ENCODE measurements at places on chromosomes 16 and 17.

DNA sequence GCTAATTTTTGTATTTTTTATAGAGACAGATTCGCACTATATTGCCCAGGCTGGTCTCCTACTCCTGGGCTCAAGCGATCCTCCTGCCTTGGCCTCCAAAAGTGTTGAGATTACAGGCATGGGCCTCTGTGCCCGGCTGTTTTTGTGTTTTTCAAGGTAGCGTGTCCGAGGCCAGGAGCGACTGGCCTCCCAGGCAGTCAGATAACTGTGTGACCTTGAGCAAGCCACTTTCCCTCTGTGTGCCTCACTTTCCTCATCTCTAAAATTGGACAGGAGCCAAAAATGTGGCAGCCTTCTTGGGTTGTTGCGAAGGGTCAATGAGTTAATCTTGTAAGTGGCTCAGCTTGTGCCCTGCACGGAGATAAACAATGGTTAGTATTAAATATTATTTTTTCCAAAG lies 2.4 kb downstream of the ABCC1 start:
- no peak for DNase-seq

DNA sequence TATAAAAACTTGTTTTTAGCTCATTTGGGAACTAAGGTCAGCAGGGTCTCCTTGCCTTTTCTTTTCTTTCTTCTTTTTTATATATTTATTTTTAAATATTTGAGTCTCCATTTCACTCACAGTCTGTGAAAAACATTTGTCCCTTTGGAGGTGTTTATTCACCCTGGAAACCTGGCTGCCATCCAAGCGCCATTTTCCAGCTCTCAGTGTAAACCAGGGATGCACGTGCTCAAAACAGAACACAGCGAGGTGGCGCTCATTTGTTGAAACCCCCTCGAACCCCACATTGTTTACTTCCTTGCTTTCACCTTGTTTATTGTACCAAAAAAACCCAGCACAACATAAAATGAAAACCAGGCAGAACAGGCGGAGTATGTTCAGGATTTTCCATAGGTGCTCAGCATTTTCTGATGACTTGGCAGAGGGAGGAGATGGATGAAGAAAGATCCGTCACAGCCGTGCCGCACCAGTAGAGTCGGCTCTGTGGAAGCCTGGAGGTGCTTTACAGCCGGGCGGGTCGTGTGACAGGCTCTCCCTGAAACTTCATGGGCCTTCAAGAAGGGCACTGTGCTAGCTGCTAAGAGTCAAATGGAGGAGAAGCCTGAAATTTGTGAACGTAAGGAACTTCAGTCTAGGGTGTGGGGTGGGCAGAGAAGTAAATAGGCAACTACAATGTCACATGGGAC lies 284.4 kb downstream of the FOXL1 start:
- no peak for DNase-seq

DNA sequence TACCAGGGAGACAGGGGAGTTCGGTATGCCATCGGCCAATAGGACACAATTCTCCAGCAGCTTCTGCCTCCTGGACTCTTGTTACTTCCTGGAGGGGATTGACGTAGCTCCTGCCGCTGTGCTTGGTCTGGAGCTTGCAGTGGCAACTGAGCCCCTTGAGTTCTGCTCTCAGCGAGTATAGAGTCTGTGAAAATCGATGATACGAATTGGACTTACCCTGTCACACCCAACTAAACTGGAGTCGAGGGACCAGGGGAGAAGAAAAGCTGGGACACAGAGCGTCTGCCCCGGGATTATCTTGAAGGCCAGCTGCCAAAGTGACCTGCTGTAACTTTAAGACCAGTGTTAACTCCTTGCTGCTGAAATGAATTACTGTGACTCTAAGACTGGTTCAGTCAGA lies 22.2 kb downstream of the SEC14L1 start:
- no peak for DNase-seq

GRCh38 chr17:79587945-79588344 lies 22.9 kb downstream of the RBFOX3 start:
- DNase-seq, result no peak

- no peak for DNase-seq
These were observed 175.5 kb downstream of the PHKB start for GRCh38 chr16:47636501-47637099.

DNA sequence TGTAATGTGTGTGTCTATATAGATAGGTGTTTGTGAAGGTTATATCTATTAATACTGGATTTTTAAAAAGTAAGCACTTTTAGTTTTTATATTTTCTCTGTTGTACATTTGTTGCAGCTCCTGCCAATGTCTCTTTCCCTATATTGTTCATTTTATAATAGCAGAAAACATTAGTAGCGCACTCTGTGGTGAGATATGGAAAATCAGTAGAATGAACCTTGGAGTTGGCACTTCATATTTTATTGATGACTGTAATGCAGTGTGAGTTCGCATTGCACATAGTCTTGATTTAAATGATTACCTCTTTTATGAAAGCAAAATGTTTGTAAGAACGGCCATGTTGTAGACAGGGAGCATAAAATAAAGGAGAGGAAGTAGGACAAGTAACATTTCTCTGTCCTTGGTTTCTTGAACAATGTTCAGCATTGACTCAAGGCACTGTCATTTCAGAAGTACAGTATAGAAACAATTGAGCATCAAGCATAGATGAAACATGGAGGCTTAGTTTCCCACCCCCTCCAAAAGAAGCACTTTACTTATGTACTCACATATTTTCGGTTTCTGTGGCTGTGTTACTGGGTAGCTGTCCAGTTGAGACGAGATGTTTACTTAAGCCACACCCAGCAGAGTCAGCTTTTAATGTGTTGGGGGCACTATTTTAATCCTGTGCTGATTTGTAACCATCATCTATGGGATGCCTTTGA lies 74.0 kb downstream of the TANC2 start:
- DNase-seq, result no peak

DNA sequence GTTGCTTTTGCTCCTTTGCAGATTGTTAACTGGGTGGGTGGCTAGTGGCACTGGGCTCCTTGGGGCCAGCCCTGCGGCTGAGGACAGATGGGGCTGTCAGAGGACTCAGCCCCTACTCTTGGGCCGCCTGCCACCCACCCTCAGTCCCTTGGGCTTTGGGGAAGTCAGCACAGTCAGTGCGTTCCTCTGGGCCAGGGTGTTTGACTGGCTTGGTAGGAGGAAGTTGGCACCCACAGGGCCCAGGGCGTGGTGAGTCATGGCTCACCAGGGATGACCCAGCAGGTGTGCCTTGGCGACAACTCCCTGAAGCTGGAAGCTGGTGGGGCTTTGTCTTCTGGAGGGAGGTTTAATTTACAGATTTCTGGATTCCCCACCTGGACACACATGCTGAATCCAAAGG lies 32.4 kb downstream of the HAPSTR1 start:
- no peak for DNase-seq

- DNase-seq, result no peak
These were observed 345.9 kb downstream of the C16orf95 start for GRCh38 chr16:86971251-86971650.

DNA sequence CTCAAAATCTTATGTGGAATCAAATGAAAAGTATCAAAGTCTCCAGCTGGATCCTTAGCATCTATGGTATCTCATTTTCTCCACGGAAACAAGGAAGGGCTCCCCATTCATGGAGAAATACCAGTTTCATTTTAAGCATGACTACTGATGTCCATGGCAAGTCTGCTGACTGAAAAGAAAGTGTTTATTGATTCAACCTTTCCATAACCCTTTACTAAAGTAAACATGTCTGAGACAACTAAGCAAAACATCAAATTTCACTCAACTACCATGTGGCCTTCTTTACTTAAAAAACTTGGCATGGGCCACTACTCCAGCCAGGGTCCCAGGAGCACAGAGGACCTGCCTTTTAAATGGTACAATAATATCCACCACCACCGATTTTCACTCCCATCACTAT lies 928.0 kb upstream of the SOX9 start:
- no peak for DNase-seq

- DNase-seq, result no peak
These were observed 397 bp downstream of the CDC42EP4 start for GRCh38 chr17:73311428-73311780.

GRCh38 chr16:9381399-9381798 lies 290.0 kb downstream of the HAPSTR1 start:
- DNase-seq, result no peak

Data from activated CD8-positive, alpha-beta memory T cell treated with anti-CD3 and anti-CD28 coated beads for 1 hour (primary cell).